ENCODE measurements at places on chromosomes 4 and X.

DNA sequence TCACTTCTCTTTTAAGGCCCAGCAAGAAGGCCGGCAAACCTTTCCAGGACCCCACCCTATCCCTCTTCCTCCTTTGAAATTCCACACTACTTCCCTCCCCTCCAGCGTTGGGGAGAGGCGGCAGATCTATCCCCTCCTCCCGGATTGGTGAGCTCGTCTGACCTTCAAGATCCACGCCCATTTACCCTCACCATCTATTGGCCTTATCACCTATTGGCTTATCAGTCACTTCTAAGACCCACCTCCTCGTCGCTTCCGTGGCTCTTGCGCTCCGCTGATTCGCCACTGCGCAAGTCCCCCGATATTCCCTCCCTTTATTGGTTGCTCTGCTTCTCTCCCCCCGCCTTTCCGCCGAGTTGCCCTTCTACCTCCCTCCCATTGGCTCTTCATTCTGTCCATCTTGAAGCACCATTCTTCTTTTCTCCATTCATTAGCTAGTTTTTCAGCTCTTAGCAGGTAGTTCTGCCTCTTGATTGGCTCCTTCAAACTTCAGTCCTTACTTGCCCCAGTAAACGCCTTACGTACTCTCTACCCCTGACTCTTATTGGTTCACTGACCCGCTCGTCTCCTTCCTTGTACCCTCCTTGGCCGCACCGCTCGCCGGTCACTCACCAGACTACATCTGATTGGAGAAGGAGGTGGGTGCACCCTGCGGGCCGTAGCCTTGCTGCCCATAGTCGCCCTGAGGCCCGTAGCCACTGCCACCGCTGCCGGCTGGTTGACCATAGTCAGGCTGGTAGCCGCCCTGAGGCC, 4.8 kb upstream of the PRICKLE3 start:
- peak; percentile 78 for DNase-seq

DNA sequence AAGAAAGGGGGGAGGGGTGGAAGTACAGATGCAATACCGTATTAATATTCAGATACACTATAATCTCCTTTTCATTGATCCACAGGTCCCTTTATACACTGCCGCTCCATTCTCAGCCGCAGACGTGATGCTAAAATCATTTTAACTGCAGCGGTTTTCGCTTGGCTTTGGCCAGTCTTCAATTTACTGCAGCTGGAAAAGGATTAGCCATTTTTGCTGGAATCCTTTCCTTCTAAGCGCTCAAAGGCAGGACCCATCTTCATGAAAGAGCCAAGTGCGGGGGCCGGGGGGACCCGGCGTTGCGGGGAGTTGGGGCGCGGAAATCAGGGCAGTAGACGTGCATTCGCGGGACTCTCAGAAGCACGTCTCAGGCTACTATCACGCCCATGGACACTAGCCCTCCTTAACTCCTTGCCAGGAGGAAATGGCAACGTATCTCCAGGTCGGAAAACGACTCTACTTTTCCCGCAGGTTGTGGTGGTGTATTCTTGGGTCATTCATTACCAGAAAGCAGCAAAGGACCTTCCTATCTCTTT, 1.7 kb upstream of the PCDH10 start:
- DNase-seq = no peak

GRCh38 chrX:149491812-149492211, 13.3 kb downstream of the IDS start:
- DNase-seq = no peak

DNA sequence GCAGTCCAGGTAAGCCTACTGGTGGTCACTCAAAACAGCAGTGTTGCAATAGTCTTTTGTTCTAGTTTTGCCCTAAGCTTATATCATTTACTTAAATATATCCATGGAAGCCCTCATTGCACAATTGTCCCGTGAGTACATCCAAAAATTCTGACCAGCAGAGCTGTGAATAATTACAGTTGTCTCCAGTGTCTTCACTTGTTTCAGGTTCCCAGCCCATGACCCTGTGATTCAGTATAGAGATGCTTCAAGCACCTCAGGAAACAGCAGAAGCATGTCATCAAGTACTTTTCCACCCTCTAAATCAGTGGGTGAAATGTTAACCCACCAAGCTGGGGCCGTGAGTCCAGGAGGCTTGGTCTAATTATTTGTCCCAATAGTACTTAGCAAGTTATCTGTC, 214.9 kb upstream of the RPS6KA3 start:
- DNase-seq = no peak

- no peak for DNase-seq
These were observed 192.2 kb downstream of the BCOR start for GRCh38 chrX:39905538-39905891.

DNA sequence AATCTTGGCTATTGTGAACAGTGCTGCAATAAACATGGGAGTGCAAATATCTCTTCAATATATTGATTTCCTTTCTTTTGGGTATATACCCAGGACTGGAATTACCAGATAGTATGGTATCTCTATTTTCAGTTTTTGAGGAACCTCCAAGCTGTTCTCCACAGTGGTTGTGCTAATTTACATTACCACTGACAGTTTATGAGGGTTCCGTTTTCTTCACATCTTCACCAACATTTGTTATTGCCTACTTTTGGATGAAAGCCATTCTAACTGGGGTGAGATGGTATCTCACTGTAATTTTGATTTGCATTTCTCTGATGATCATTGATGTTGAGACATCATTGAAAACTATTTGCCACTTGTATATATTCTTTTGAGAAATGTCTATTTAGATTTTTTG, 79.6 kb upstream of the ZNF827 start:
- DNase-seq = no peak

DNA sequence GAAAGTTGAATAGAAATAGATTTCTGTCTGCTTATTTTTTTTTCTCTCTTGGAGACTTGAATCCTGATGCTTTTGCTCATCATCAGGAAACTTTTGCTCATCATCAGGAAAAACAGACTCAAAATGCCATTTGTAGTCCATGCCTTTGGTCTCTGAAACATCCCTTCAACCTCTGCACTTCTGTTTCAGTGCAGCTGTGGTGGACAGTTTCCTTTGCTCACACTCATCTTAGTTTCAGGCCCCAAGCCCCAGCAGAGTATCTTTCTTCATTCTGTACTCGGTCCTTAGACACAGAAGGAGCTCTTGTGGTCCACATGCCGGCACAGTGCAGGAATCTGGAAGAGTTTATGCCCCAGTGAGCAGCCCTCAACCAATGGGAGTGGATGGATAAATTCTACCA, 337.9 kb downstream of the PPP3CA start:
- DNase-seq = no peak

All from stimulated activated CD8-positive, alpha-beta memory T cell treated with anti-CD3 and anti-CD28 coated beads, Interleukin-4, amount 100 ng/mL, for 48 hours (primary cell).